ENCODE measurements at places on chromosomes 7 and 10.
A peak's percentile ranks its signal among the peaks of the same experiment; 100 is the strongest.

DNA sequence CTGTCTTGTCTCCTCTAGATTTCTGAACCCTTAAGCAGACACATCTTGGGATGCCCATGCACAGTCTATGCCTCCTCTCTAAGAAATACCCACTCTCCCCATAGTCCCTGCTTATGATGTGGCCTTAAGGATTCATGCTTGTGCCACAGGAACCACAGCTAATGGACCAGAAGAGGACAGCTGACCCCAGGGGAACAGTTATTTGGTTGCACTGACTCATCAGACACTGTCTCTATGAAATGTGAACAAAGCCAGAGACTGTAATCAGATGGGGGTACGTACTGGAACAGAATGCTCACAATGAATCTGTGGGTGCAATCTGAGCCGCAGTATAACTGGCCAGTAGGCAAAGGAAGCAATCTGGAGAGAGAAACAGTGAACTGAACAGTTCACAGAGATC lies 121.9 kb downstream of the USP6NL start:
- DNase-seq, result no peak

DNA sequence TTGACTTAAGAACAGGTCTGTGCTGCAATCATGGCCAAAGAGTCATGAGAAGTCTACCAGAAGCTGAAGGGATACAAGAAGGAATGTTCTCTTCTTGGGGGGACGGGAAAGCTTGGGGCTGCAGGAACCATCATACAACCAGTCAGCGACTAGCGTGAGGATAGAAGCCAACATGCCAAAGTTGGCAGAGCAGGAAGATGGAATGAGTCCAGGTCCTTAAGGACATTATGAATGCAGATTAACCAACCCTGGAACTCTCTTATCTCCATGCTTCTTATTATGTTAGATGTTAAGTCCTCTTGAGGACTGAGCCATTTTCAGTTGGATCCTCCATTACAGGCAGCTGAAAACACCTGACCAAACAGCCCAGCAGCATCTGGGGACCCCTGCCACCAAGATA lies 17.2 kb upstream of the CACUL1 start:
- DNase-seq, result no peak

- no peak for DNase-seq
Observed at GRCh38 chr10:122551450-122551849, 9.1 kb upstream of the DMBT1 start.

- no peak for DNase-seq
Observed at GRCh38 chr7:25575634-25576033, 347.3 kb upstream of the NPVF start.

DNA sequence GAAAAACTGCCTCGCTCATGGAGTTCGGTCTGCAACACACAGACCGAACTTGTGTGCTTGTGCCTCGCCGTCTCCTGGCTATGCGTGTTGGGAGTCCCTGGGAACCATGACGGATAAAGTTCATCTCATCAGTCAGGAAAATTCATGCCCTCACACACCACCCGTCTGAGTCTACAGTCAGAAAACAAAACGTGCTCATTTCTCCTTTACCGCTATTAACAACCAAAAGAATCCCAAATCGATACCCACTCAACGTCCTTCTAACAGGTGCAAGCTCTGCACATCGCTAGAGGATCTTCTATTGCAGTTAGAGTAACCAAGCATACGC lies 13.6 kb downstream of the CNPY1 start:
- DNase-seq, result no peak

DNA sequence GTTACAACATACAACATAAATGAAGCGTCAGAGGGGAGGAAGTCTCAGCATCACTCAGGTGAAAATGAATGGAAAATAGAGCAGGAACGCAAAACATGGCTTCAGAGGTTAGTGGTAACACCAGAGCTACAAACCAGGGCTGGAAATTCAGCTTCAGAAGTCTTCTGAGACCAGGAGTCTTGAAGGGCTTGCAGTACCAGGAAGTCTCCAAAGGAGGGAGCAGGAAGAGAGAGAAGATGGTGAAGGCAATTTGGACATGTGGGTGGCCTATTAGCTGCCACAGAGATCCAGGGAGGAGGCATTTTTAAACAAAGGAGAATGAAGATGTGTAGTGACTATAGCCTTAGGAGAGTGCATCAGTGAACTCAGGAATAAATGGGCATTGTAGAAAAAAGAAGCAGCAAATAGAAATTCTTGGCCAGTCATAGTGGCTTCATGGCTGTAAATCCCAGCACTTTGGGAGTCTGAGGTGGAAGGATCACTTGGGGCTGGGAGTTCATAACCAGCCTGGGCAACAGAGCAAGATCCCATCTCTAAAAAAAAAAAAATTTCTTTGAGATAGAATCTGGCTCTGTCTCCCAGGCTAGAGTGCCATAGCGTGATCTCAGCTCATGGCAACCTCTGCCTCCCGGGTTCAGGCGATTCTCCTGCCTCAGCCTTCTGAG lies 9.3 kb upstream of the TET1 start:
- DNase-seq, result peak; percentile 84

- DNase-seq, result no peak
Observed at GRCh38 chr7:34330308-34330707, 327.7 kb upstream of the NPSR1 start.

DNA sequence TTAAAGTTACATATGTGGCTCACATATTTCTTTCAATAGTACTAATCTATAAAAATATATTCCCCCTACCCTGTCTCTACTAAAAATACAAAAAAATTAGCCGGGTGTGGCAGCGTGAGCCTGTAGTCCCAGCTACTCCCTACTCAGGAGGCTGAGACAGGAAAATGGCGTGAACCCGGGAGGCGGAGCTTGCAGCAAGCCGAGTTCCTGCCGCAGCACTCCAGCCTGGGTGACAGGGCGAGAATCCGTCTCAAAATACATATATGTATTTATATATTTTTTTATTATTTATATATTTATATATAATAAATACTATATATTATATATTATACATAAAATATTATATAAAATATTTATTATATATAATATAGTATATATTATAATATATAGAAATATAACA lies 69.7 kb upstream of the GRM3 start:
- DNase-seq, result no peak

DNA sequence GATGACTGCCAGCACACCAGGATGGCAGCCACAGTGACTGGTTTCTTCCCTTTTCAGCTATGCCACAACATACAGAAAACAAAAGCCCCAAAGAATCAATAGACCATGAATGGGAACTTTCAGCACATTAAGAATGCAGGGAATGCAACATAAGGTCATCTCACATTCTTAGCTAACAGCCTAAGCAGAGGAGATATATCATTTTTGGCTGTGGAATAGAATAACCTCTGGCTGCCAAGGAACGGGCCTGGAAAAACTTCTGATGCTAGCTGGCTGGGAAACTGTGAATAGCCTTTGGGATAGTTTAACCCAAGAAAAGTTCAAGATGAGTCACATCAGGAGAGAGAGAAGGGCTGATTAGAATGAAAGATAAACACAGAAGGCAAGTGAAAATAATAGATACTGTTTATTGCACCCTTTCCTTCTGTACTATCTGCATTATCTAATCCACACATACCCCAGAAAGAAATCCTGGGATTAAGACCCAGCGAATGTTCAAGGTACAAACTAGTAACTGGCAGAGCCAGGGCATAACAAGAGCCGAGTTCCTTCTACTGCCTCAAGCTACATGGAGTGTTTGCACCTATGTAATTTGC lies 169.2 kb downstream of the SEMA3A start:
- DNase-seq, result peak; percentile 96

DNA sequence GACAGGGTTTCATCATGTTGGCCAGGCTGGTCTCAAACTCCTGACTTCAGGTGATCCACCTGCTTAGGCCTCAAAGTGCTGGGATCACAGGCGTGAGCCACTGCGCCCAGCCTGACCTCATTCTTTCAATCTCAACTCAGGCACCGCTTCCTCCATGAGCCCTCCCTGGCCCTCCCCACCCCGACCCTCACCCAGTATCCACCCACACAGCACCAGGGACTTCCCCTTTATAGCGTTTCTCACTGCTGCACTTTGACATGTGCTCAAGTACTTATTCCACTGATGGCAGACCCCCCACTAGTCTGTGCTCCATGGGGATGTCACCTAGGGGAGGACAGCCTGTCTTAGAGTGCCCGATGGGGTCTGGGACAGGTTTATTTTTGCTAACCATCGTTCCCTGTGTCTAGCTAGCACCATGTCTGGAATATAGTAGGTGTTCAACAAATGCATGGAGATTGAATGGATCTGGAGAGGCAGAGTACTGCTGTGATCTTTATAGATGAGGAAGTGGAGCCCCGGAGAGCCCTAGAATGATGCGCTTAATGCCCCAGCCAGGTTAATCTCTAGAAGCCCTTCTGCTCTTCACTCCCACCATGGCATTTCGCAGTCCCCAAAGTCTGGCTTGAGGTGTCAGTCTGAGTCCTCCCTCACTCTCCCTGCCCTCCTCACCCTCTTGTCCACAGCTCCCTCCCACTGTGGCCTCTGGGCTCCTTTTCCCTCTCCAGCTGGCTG lies 258.8 kb downstream of the RPS24 start:
- no peak for DNase-seq

GRCh38 chr10:61197057-61197456 lies 253.1 kb upstream of the RHOBTB1 start:
- peak; percentile 2 for DNase-seq

GRCh38 chr10:7302930-7303557 lies 107.8 kb downstream of the SFMBT2 start:
- DNase-seq, result no peak

GRCh38 chr10:122878799-122879338 lies 512 bp downstream of the FAM24B start:
- no peak for DNase-seq

DNA sequence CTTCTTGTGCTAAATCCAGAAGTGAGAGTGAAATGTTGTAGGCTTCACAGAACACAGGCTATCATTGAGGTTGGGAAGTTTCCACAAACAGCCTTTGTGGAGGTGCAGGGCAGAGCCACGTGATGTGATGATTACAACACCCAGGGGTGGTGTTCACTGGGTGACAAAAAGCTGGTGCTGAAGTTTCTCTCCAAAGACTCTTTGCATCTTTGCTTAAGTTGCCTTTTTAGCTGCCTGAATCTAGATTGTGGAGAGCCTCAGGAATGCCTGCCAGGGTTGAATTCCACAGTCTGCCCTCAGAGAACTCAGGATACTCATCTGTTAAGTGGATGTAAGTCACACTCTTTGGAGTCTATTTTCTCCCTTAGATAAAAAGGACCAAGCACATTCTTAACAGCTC lies 56.3 kb downstream of the PLXNA4 start:
- DNase-seq, result peak; percentile 16

DNA sequence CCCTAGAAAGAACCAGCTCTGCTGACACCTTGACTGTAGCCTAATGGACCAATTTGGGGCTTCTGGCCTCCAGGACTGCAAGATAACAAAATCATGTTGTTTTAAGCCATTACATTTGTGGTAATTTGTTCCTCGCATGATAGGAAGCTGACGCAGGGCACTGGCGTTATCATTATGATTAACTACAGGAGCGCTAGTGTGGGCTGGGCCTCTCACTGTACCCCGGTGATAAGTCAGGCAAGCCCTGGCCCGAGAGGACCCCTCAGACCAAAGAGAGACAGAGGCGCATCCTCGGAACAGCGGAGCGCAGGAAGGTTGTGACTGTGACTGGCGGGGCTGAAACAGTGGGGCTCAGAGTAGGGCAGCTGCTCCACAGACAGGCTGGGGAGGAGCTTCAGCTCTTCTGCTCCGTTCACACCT lies 150.3 kb upstream of the CHST15 start:
- DNase-seq, result no peak

Measured in fibroblast of skin of back (primary cell).